Lower lobe of right lung (tissue), 2 donors: ENCODE measurements at places on chromosomes 13 and 19. TPM values are rescaled to one million over a fixed set of nuclear protein-coding genes. Genes with fewer than 3 reads are reported as not detected.

The TPT1 gene
- total RNA-seq, result 5,010 TPM

The SIGLEC5 gene
- total RNA-seq, result 3.1 TPM

The CYP4F2 gene
- total RNA-seq, result not detected

GRCh38 chr19:30167206-30167868, 204.8 kb upstream of the ZNF536 start:
- no peak for DNase-seq
